Activated CD4-positive, alpha-beta T cell treated with anti-CD3 and anti-CD28 coated beads, Interleukin-2, amount 10 ng/mL, durations not matched to agents 24 days and 14 days (primary cell): ENCODE measurements at places on chromosomes 13 and 19. TPM values are rescaled to one million over a fixed set of nuclear protein-coding genes. Genes with fewer than 3 reads are reported as not detected.

GRCh38 chr13:49690133-49690994 lies 922 bp downstream of the EBPL start:
- DNase-seq = no peak

The KMT5C gene
- 31.3 and 32.2 TPM in 2 replicates for total RNA-seq

GRCh38 chr13:62502588-62502987 lies 1086.9 kb upstream of the PCDH20 start:
- no peak for DNase-seq

DNA sequence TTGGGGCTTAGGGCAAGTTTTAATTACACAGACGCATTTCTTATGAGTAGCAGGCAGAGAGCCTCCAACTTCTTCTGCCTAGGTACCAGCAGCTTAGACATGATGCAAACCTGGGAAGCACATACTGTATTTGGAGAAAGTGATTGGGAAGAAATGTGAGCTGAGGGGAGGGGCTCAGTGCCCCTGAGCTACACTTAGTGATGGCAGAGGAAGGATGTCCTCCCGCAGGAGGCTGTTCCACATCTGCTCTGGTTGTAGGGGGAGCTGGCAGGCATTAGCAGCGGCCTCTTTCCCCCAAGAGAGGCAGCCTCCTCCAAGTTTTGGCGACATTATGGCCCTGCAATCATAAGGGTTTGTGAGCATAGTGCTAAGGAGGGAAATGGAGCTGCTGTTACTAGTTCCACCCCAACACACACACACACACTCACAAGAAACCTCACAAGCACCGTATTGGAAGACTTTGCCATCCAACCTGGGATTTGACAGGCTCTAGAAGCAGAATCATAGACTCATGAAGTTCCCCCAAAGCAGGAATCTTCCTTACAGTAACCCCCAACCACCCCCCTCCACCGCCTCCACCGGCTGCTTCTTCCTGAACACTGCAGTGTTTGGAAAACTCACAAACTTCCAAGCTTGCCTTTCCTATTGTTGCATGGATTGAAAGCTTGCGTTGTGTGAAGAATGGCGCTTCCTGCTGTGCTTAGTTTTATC lies 3.3 kb downstream of the ALOX5AP start:
- no peak for DNase-seq

GRCh38 chr13:99150575-99151361 lies 49.9 kb upstream of the UBAC2 start:
- DNase-seq = no peak

The SLC25A41 gene
- 0.19 and 0.24 TPM in 2 replicates for total RNA-seq

- no peak for DNase-seq
These were observed 23.8 kb downstream of the DEDD2 start for GRCh38 chr19:42193706-42194105.

DNA sequence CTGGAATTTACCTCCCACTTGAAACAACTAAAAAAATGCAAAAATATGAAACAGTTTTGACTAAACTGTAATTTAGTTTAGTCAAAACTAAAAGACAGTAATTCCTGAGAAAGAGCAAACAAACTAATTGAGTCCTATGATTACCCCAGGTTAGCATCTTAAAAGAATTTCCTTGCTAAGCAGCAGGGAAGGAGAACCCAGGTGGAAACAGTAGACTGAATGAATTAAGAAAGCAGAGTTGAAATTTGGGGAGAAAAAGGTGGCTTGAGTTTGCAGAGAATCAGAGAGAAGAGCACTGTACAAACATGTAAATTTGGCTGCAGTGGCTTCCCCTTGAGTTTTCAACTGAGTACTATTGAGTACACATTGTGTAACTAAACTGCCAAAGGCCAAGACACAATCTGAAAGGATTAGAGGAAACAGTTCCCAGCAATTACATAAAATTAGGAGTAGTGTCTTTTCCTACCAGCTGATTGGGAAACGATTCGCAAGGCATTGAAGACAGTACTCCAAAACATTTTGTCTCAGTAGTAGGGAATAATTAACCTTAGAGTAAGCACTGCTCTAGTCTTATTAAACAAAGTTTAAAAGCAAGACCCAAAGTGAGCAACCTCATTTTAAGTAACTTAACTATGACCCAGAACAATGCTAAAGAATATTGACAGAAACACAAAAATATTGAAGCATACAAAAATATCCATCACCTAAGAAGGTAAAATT lies 820.5 kb downstream of the DACH1 start:
- DNase-seq = no peak

- DNase-seq = no peak
These were observed 72.7 kb downstream of the KATNAL1 start for GRCh38 chr13:30234619-30235162.

- peak; percentile 71 for DNase-seq
These were observed at the start of gene B3GNT3 for GRCh38 chr19:17794731-17795494. Gene B3GNT3 (plus strand): TSS chr19:17795138. CDS start chr19:17807808, 12,670 bp downstream.

DNA sequence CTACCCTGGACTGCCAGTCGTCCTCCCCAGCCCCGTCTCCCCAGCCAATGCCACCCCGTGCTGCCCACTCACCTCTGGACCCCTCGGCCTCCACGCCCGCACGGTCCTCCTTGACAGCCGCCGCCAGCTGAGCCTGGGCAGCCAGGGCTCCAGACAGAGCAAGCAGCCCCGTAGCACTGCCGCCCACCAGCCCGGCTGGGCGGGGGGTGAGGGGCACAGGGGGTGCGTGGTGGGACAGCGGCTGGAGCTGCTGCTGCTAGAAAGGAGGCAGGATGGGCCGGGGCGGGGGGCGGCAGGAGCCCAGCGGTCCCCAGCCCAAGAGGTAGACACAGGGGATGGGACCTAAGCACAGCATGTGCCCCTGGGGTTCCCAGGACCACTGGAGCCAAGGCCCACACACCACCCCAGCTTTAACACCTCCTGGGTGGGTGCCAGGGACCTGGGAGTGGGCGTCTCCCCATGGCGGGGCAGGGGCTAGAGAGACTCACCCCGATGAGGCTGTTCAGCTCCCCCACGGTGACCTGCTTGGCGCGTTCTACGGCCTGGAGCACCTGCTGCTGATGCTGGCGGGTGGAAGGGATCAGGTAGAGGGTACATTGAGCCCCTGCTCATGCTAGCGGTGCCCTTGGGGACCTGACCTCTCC lies 9.7 kb downstream of the TLE2 start:
- no peak for DNase-seq

GRCh38 chr13:94673851-94674250 lies 38.5 kb downstream of the SOX21 start:
- no peak for DNase-seq

DNA sequence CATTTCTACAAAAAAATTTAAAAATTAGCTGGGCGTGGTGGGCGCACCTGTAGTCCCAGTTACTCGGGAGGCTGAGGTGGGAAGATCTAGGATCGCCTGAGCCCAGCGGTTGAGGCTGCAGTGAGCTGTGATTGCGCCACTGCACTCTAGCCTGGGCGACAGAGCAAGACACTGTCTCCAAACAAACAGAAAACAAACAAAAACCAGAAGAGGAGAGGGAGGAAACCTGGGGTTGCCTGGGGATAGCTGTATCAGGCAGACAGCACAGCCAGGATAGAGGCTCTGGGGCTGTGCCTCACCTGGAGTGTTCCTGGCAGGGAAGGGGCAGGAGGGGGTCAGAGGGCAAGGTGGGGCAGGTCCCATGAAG lies 2.6 kb upstream of the POLR2E start:
- no peak for DNase-seq
